Astrocyte (in vitro differentiated cells and primary cell): ENCODE measurements at places on chromosomes 6 and 20.

DNA sequence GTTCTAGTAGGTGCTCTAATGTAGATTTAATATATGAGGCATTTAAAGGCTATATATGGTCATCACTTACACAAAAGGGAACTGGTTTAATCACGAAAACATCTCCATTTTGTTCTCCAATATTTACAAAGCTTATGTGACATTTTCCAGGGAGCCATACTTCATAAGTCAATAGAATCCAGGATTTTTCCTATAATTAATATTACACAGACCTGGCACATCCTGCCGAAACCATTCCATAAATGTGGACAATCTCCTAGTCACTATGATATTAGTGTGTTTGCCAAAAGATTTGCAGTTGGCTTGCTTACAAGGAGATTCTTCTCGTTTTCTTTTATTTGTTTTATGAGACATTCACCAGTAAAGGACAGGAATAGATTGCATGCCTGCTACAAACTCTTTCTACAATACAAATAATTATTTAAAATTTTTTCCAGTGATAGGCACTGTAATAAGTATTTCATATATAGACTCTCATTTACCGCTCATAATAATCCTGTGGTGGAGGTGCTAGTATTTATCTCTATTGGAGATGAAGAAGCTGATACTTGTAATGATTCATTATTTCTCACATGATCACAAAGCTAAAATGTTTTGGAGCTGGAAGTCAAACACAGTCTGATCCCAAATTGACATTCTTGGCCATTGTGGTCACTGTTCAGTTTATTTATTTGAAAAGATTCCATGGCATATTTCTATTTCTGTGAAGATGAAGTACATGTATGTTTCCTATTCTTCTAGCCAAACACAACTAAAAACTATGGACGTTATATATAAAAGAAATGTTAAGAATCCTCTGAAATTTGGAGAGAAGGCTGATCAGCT, 597.0 kb downstream of the HTR1B start:
- no peak overlapping the region for H3K27ac ChIP-seq
- H3K4me3 ChIP-seq: no peak overlapping the region
- no peaks in the 10 kb centered on the region for H3K36me3 ChIP-seq
- H3K27me3 ChIP-seq: no peaks in the 10 kb centered on the region
- DNase-seq: no peak

- H3K36me3 ChIP-seq: no peaks in the 10 kb centered on the region
- H3K27me3 ChIP-seq: no peaks in the 10 kb centered on the region
- no peak overlapping the region for H3K4me3 ChIP-seq
- H3K27ac ChIP-seq: no peak overlapping the region
- no peaks in the 10 kb centered on the region for H3K4me1 ChIP-seq
Observed at GRCh38 chr6:8400663-8401062, 34.7 kb downstream of the SLC35B3 start.

GRCh38 chr6:5531853-5532375, 270.6 kb downstream of the FARS2 start:
- H3K4me1 ChIP-seq: no peaks in the 10 kb centered on the region
- H3K27me3 ChIP-seq: no peaks in the 10 kb centered on the region
- no peak for DNase-seq
- H3K36me3 ChIP-seq: no peaks in the 10 kb centered on the region
- no peak overlapping the region for H3K27ac ChIP-seq

DNA sequence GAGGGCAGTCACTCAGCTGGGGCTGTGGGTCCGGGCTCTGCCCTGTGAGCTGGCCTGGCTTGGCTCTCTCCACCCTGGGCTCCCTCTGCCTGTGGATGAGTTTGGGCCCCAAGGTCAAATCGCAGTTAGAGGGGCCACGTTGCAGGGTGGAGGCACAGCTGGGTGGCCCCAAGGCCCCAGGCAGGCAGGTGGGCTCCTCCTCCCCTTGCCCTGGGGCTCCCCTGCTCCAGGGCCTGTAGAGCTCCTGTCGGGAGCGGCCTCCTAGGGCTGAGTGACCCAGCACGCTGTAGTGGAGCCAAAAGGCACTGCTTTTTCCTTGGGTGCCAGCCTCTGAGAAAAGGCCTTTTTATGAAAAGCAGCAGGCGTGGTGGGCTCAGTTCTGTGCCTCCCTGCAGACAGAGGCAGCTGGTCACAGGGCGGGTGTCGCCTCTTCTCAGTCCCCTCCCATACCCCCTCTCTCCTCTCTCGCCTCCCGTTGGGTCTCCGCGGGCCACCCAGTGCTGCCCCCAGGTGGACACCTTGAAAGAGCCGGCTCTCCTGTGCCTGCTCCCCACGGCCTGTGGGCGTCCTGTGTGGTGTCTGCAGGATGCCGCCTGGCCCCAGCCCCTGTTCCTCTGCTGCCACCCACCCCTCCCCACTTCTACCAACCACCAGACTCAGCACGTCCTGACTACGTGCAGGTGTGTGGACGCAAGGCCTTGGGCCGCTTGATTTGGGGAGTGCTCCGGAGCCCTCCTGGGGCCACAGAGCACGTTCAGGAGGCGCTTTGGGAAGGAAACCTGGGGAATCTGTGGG, 13.2 kb downstream of the SS18L1 start:
- no peaks in the 10 kb centered on the region for H3K36me3 ChIP-seq
- H3K4me1 ChIP-seq: peaks cover 49% of the 10 kb centered on the region
- H3K27me3 ChIP-seq: no peaks in the 10 kb centered on the region
- no peak overlapping the region for H3K27ac ChIP-seq
- no peak overlapping the region for H3K4me3 ChIP-seq
- no peak for DNase-seq
